ENCODE measurements at places on chromosomes 3 and 15. TPM values are rescaled to one million over a fixed set of nuclear protein-coding genes. Genes with fewer than 3 reads are reported as not detected.

NUP210 gene
- 2.2 TPM for total RNA-seq

SHC4 gene
- 2.8 TPM for total RNA-seq

RNU5B-1 gene
- total RNA-seq, result not detected

SERPINI2 gene
- not detected for total RNA-seq

SLCO3A1 gene
- 2.8 TPM for total RNA-seq

CPOX gene
- 27.2 TPM for total RNA-seq

CERS3 gene
- not detected for total RNA-seq

ST8SIA2 gene
- 1.6 TPM for total RNA-seq

ISLR gene
- total RNA-seq, result 0.39 TPM

THRB gene
- total RNA-seq, result 0.06 TPM

TRIM69 gene
- 12.0 TPM for total RNA-seq

PDZRN3 gene
- not detected for total RNA-seq

TMEM207 gene
- total RNA-seq, result not detected

CAPN3 gene
- 4.1 TPM for total RNA-seq

CKMT1A gene
- total RNA-seq, result not detected

XRN1 gene
- 30.9 TPM for total RNA-seq

PRR23A gene
- total RNA-seq, result not detected

CADPS gene
- total RNA-seq, result not detected

CCK gene
- total RNA-seq, result not detected

AGTR1 gene
- total RNA-seq, result 0.12 TPM

NAALADL2 gene
- total RNA-seq, result 1.3 TPM

SCN5A gene
- total RNA-seq, result 3.1 TPM

TRAIP gene
- 2.7 TPM for total RNA-seq

IQCH gene
- total RNA-seq, result 1.1 TPM

P2RY13 gene
- not detected for total RNA-seq

GOLGA8Q gene
- not detected for total RNA-seq

KATNBL1 gene
- 47.7 TPM for total RNA-seq

TFG gene
- total RNA-seq, result 126 TPM

CYP8B1 gene
- total RNA-seq, result not detected

FAM81A gene
- total RNA-seq, result 0.41 TPM

Data from glomerular endothelial cell (primary cell).